ENCODE measurements at places on chromosomes 1 and 21. TPM values are rescaled to one million over a fixed set of nuclear protein-coding genes. Genes with fewer than 3 reads are reported as not detected.

DNA sequence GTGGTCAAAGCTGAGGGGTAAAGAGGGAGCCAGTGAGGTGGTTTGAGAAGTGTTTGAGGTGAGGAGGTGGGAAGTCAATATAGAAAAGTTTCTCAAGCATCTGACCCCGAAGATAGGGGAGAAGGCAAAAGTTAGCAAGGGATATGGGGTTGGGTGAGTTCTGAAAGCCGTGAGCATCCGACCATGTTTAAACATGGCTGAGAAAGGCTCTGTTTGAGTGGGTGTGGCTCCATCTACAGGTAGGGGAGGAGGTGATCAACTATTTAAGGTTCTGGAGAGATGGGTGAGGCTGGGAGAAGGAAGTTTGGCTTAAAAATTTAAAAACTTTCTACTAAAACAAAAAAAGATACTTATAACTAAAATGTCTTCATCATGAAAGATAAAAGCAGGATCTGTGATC is 273.8 kb downstream of the KCNJ6 start:
- no peak for DNase-seq

DNA sequence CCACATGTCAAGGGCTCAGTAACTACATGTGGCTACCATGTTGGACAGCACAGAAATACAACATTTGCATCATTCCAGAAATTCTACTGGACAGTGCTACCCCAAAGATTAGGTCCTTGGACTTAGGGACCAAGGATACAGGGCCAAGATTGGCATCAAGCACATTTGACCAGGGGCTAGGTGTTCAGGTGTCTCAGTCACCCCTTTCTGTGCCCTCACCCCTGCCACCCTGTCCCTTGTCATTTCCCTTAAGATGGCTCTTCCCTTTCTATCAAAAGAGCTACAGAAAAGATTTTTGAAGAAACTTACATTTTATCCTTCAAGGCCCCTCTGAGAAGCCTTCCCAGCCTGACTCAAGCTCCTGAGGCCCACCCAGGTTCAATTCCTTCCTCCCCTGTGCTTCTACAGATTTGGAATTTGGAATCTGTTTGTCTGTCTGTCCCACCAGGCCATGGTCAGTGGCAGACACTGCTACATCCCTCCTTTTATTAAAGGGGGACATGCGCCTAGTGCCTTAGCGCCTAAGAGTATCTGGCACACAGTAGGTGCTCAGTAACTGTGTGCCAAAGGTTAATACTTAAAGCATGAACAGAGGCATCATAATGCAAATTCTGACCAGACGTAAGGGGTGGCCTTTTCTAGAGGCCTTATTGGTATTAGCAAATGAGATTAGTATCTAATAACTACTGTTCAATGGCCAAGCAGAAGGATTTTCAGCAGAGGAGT is 21.4 kb downstream of the CSF1 start:
- DNase-seq, result no peak

- DNase-seq, result no peak
Measured at GRCh38 chr1:195717651-195718050, 890.6 kb downstream of the KCNT2 start.

GRCh38 chr1:215635827-215636226 is 68.7 kb downstream of the KCTD3 start:
- no peak for DNase-seq

- DNase-seq, result no peak
Measured at GRCh38 chr21:31222142-31222541, 121.9 kb downstream of the TIAM1 start.

The INSRR gene
- not detected for total RNA-seq

The PROK1 gene
- total RNA-seq, result 0.72 TPM

DNA sequence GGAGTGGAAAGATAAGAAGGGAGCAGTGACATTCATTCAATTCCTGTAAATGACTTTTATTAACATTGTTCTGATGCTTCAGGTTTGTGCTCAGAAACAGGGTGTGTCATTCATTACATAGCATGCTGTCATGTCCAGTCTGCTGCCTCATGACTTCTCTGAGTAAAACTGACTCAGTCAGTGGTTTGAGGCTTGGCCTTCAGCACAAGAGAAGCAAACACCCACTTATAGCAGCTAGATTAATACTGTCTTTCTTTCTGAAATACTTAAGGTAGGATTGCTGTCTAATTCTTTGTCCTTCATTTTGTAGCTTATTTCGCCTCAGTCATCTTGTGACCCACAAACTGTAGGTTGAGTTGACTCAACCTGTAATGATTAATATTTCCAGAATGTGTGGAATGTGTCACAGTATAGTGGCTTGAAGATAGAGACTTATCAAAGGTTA is 32.9 kb downstream of the RASAL2 start:
- DNase-seq, result no peak

DNA sequence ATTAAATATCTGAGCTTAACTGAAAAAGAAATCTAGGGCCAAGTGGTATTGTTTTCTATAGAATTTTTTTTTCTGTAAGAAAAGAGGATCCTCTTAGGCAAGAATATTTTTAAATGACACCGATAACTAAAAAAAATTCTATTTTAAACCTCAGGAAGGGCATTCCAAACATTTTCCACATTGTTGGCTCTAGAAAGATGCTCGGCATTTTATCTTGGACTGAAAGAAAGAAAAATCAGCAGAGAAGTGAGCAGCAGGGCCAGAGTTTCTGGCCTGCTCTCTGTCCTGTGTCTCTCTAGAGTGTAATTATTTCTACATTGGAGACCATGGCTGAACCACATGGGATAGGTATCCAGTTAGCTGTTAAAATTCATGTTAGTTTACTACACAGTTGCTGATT is 192.5 kb upstream of the GREM2 start:
- DNase-seq, result no peak

The KMO gene
- total RNA-seq, result 1.9 TPM

The TMPRSS15 gene
- not detected for total RNA-seq

The GJA4 gene
- 6.1 TPM for total RNA-seq

The MX1 gene
- 28.5 TPM for total RNA-seq

The SF3B4 gene
- 25.6 TPM for total RNA-seq

GRCh38 chr1:193537266-193538002 is 351.0 kb upstream of the B3GALT2 start:
- DNase-seq, result no peak

- no peak for DNase-seq
Measured at GRCh38 chr1:206952171-206952570, 5.9 kb upstream of the PIGR start.

The AHCTF1 gene
- total RNA-seq, result 35.8 TPM

The PCAT6 gene
- total RNA-seq, result 0.81 TPM

The PLA2G4A gene
- 4.1 TPM for total RNA-seq

The ITLN2 gene
- total RNA-seq, result not detected

The TFB2M gene
- total RNA-seq, result 6.4 TPM

DNA sequence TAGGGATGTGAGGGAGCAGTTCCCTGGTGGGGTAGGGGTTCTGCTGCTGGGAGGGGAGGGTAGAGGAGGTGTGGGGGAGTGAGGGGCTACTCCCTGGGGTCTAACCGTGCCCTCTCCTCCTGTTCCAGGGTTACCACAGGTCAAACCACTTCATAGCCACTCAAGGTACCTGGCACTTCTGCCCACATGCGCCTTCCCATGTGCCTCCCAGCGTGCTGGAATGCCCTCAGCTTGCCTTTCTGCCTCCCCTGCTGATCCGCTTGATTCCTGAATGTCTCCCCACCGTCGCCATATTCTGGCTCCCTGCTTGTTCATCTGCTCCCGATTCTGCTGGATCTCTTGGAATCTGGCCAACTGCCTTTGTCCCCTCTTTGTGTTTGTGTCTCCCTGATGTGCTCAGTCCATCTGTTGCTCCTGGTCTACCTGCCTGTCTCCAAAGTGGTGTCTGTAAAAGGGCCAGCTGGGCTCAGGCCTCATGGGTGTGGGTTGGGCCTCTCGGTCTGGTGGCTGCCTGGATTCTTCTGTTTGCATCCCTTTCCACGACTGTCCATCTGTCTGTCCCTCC is 74.4 kb downstream of the PTPRU start:
- no peak for DNase-seq

GRCh38 chr1:203451836-203452784 is 23.5 kb upstream of the PRELP start:
- DNase-seq, result no peak

GRCh38 chr1:30612536-30613065 is 110.8 kb downstream of the MATN1 start:
- no peak for DNase-seq

DNA sequence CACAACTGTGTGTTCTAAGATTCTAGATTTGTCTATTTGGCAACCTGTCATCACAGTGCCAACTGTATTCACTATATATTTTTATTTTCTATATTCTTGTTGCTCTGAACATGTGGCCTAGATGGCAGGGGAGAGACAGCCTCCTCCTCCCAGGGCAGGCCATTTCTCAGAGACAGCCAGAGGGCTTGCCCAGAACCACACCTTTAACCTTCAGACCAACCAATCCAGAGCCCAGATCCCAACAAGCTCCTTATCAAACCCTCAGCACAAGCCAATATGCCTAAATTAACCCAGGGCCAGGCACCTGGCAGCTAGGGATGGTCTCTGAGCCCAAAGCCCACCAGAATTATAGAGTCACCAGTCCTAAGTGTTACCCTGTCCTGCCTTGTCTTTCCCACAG is 19.3 kb downstream of the TRIM11 start:
- DNase-seq, result no peak

DNA sequence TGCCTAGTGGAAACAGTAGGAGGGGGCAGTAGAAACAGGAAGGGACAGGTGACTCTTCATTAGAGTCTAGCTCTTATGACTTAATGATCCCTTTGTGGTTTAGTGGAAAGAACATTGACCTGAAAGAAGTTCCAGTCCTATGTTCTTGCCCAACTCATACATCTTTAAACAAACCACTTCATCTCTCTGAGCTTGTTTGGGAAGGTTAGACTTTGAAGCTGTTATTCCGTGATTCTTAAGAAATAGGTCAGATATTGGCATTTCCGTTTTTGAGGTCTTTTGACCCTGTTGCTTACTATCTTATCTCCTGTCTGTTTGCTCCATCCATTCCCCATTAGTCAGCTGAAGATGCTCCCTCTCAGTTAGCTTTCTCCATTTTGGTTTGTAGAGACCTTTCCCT is 38.5 kb downstream of the MTR start:
- no peak for DNase-seq

The FCAMR gene
- total RNA-seq, result not detected

- DNase-seq, result no peak
Measured at GRCh38 chr21:41730367-41730765, 36.5 kb downstream of the RIPK4 start.

The PAPPA2 gene
- total RNA-seq, result 6.4 TPM

- DNase-seq, result no peak
Measured at GRCh38 chr1:30887485-30888315, 20.9 kb downstream of the SDC3 start.

The NUF2 gene
- total RNA-seq, result 1.2 TPM

The EPS15 gene
- total RNA-seq, result 133 TPM
